NCI-H2171 (cell line): ENCODE measurements at places on chromosomes 7 and 10.

DNA sequence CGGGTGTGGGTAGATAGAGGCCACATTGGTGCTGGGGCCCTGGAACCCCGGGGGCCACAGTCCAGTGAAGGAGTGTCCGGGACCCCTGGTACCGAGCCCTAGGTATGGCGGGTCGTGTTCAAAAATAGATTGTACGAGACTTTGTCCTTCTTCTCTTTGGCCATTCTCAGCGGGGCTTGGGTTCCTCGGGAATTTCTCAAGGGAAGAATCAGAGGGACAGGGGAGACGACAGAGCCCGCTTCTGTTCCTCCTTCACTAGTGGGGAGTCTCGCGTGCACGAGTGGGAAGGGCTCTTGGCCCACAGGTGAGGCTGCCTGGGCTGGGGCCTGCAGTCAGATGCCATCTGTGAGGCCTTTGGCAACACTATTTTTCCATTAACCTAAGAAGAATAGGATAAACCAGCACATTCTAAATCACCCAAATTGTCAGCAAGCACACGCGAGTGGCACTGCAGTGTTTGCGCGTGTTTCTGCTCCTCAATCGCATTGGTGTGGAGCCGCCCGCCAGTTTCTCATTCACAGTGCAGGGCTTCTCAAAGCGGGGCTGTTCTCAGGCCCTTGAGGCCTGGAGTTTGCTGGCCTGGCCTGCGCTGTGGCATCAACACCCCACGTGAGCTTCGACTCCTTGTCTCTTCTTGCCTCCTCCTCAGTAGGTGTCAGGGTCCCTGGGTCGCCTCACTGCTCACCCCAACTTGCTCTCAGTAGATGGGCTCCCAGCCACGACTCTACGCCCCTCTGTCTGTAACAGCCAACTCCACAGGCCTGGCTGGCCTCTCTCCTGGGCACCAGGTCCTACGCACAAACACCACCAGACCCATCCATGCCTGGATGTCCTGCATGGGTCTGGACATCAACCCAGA, 187.6 kb upstream of the SHH start:
- no peak for DNase-seq

GRCh38 chr10:91220954-91221675, 652 bp downstream of the PCGF5 start:
- no peak for DNase-seq

DNA sequence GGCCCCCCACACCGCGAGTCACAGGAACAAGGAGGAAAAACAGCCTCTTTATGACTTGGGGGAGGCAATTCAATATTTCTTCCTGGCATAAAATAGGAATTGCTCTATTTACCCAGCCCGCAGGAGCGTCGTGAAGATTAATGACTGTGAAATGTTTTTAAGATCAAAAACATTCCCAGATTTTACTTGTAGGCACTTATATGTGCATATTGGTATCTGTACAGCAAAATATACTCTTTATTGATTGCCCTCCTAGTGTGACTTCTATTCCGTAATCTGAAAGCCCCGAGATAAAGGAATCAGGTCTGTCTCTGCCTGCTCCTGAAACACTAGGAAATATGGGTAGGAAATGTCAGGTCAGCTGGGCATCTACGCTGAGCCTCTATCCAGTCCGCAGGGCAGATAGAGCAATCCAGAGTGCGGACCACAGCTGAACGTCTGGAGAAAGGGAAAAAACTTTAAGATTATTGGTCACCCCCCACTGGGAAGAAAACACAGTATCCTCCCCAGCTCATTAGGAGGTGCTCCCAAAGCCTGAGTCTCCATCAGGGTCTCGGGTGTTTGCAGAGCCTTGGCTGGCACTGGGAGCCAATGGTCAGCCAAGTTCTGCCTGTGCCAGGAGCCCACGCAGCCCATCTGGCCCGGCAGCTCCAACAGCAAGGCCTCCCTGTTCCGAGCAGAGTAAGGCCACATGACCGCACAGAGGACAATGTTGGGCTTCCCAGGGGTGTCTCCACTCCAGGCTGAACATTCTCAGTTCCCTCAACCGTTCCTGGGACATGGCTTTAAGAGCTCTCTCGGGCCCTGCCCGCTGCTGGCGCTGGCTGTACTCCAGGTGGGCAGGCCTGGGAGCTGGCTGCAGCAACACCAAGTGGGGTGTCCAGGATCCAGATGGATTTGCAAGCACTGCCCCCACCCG, 7.7 kb downstream of the CTBP2 start:
- no peak for DNase-seq

- DNase-seq = no peak
Measured at GRCh38 chr10:74502963-74503608, 323.3 kb upstream of the KAT6B start.

GRCh38 chr7:69670701-69671100, 72.4 kb downstream of the AUTS2 start:
- DNase-seq = no peak

GRCh38 chr10:122331615-122332446, 42.7 kb upstream of the PLEKHA1 start:
- no peak for DNase-seq

DNA sequence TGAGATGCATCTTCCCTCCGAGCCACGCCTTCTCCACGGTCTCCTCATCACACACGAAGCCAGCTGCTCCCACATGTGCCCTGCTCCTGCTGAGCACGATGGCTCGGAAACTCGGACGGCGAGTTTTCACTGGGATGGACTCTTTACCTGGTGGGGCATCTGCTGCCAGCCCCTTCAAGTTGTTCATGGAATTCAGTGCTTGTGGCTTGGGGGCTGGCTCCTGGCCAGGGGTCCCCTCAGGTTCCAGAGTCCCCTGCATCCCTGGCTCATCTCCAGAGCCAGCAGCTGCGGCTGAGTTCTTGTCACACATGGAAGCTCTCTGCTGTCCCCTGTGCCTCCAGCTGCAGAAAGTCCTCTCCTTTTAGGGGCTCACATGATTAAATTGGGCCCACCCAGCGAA, 654.0 kb downstream of the SDK1 start:
- no peak for DNase-seq

DNA sequence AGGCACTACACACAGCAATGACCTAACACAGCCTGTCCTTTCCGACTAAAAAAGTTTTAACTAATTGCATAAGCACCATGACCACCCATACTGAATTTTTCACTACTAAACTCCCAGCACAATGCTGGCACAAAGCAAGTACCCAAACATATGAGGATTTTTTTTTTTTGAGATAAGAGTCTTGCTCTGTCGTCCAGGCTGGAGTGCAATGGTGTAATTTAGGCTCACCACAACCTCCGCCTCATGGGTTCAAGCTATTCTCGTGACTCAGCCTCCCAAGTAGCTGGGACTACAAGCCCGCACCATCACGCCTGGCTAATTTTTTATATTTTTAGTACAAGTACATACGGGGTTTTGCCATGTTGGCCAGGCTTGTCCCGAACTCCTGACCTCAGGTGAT, 5.1 kb downstream of the UBE2H start:
- no peak for DNase-seq
